Fibroblast of villous mesenchyme (primary cell): ENCODE measurements at places on chromosomes 4 and X. TPM values are rescaled to one million over a fixed set of nuclear protein-coding genes. Genes with fewer than 3 reads are reported as not detected.

Gene TTC29
- under 0.01 TPM in 1 of 2 replicates, not detected in the other for total RNA-seq

GRCh38 chrX:2618516-2618915 is 72.6 kb upstream of the CD99 start:
- DNase-seq, result no peak

Gene CXorf58
- total RNA-seq, result not detected in 2 replicates

GRCh38 chr4:107736924-107737448 is 17.0 kb upstream of the PAPSS1 start:
- DNase-seq, result peak; percentile 65

DNA sequence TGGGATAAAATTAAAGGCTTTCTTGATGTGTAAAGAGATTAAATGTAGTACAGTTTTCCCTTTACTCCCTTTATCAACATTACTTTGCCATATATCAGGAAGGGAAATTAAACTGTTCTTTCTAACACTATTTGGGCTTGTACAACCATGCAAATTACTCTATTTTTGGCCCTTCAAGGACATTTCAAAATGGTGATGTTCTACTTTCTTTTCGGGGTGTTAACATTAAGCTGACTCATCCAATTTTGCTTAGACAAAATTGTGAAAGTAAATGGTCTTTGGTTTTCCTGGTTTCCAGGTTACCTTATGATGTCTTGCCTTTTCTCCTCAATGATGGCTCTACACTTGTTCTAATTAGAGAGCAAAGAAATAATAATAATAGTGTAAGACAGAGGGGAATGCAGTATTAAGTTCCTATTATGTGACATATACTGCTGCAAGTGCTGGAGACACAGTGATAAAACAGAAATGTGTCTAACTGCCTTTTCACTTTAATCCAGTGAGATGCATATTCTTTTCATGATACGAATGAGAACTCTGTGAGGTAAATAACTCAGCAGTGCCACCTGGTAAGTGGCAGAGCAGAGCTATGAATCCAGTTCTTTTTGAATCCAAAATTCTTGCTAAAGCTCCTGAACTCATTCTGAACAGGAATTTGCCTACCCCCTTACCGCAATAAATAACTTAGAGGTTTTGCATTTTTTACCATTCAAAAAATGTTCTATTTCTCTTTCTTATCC is 35.7 kb upstream of the PDE5A start:
- DNase-seq, result no peak

Gene NKAP
- total RNA-seq, result 3.9 and 4.8 TPM in 2 replicates

DNA sequence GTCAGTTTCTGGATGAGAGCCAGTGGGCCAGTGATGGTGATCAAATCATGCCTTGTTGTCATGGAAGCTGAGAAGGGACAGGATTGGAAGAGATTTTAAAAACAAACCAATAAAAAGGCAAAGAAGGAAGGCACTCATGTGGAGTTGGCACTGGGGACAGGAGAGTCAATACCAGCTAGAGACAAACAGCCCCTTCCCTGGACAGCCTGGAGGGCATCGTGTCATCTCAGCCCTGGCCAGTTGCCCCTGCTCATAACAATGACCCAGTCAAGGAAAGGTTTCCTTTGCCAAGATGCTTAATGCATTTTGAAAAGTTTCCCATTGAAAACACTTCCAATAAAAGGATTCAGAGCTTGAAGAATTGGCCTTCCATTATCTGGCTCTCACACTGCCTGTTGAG is 55.5 kb downstream of the SCML1 start:
- DNase-seq, result no peak
